Hippocampal formation (tissue), 2 donors: ENCODE measurements at places on chromosomes 2 and 18.
A peak's percentile ranks its signal among the peaks of the same experiment; 100 is the strongest.

DNA sequence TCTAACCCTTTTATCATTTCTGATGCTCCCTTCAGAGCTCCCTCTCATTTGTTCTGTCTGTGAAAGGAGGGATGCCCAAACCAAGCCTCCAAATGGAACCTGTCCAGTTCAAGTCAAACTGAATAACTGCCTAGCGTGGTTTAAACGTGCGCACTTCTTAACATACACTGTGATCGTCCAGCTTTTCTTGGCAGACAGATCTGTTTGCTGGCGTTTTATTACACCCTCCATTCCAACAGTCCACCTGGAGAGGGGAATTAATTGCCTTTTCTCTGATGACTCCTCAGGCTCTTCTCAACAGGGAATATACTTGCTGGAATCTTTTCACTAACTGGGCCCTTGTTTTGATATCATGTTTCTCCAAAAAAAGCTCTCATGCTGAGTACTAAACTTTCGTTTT, 379.2 kb upstream of the POU3F3 start:
- no peak for DNase-seq

DNA sequence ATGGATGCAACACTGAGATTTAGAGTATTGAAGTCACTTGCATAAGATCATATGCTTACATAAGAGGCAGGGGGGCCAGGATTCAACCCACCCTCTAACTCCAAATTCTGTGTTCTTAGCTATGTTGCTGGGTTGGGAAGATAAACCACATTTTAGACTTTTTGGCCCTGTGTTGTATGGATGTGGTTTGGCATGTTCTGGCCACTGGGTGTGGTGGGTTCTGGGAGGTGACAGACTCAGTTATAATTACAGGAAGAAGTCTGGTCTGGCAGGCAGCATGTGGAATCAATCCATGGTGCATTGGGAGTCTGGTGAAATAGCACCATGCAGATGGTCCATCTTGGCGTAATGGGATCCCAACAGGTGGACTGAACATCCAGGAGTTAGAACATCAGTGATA, 138.9 kb downstream of the LTBP1 start:
- DNase-seq: no peak

GRCh38 chr2:11855064-11855760, 108.8 kb downstream of the LPIN1 start:
- no peak for DNase-seq

- no peak for DNase-seq
These were observed 11.8 kb upstream of the DSG2 start for GRCh38 chr18:31486165-31486564.

GRCh38 chr18:37385846-37386778, 179.5 kb downstream of the CELF4 start:
- DNase-seq: no peak

DNA sequence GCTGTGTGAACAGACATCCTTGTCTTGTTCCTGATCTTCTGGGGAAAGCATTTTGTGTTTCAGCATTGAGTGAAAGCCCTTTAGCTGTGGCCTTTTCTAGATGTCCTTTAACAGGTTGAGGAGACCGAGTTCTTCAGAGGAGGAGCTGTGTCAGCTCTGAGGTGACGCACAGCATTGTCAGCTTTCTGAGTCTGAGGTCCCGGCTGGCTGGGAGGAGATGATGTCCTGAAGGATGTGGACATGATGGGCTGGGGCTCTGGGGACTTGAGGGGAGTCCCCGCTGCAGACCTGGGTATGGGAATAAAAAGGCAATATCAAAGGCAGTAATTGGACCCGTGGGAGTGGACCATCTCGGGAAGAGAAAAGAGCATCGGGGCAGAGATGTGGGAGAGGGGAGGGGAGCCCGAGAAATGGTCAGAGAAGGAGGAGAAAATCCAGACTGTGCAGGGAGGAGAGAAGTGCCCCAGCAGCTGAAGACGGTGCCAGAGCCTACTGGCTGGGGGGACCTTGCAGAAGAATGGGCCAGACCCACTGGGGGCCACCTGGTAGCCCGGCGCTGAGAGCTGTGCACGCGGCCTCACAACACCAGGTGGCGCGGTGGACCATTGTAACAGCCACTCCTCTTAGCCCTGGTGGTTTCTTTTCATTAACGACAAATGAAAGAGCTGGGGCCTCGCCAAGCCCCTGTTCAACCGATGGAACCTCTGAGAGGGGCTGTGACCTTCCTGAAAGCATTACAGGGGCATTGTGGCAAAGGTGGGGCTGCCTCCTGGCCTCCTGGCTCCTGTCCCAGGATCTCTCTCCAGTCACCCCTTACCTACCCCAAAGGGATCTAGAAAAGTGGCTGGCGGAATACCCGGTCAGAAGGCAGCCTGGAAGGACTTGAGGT, 61.6 kb downstream of the ST3GAL5 start:
- peak; percentile 22 for DNase-seq
